ENCODE measurements at places on chromosomes 4 and X. TPM values are rescaled to one million over a fixed set of nuclear protein-coding genes. Genes with fewer than 3 reads are reported as not detected.

BEND4 gene
- 2.7 TPM for total RNA-seq

SYP gene
- total RNA-seq = 0.15 TPM

PTTG2 gene
- not detected for total RNA-seq

CITED1 gene
- total RNA-seq = not detected

SPACA5 gene
- total RNA-seq = not detected

EPHA5 gene
- 0.15 TPM for total RNA-seq

IL2RG gene
- not detected for total RNA-seq

ZNF732 gene
- total RNA-seq = 0.97 TPM
